Osteoblast (primary cell): ENCODE measurements at places on chromosomes 12 and 14. TPM values are rescaled to one million over a fixed set of nuclear protein-coding genes. Genes with fewer than 3 reads are reported as not detected.
A peak's percentile ranks its signal among the peaks of the same experiment; 100 is the strongest.

- peaks cover 10% of the 10 kb centered on the region for H3K4me1 ChIP-seq
- H3K36me3 ChIP-seq = no peaks in the 10 kb centered on the region
- H3K4me3 ChIP-seq = no peak overlapping the region
- H3K27me3 ChIP-seq = no peaks in the 10 kb centered on the region
- DNase-seq = no peak
These were observed 198.2 kb downstream of the CHST11 start for GRCh38 chr12:104654665-104655609.

DNA sequence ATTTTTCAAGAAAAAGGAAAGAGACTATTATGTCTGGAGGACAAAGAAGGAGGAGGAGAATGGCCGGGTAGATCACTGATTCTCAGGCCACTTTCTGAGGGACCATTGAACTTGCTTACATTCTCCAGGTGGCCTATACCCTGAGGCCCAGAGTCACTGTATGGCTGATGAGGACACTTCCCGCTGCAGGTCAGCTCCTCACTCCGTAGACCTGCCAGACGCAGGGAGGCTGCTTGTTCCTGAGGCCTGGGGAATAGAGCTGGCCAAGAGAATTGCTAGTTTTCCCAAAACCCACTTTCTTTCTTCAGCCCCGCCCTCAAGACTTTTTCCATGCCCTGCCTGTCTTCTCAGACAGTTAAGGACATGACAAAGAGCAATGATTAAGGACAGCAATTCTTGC, 510.5 kb upstream of the TBX3 start:
- no peak overlapping the region for H3K27ac ChIP-seq
- H3K36me3 ChIP-seq = no peaks in the 10 kb centered on the region
- H3K4me3 ChIP-seq = no peak overlapping the region

DNA sequence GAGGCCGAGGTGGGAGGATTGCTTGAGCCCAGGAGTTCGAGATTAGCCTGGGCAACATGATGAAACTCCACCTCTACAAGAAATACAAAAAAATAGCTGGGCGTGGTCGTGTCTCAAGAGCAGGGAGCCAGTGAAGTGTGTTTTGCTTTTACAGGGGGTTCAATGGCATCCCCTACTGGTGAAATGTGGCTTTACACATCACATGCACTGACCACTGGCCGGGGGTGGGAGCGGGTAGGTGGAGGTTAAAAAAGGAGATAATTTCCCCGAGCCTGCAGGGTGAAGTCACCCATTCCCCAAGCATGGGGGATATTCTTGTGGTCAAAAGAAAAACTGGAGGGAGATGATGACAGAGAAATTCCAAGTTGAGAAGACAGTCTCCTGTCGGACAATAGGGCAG, 63.6 kb upstream of the PWP1 start:
- DNase-seq = no peak
- no peaks in the 10 kb centered on the region for H3K27me3 ChIP-seq
- H3K4me1 ChIP-seq = no peaks in the 10 kb centered on the region
- no peaks in the 10 kb centered on the region for H3K36me3 ChIP-seq
- H3K4me3 ChIP-seq = no peak overlapping the region

GRCh38 chr12:104555648-104556047, 98.9 kb downstream of the CHST11 start:
- H3K27me3 ChIP-seq = no peaks in the 10 kb centered on the region
- no peaks in the 10 kb centered on the region for H3K4me1 ChIP-seq
- H3K4me3 ChIP-seq = no peak overlapping the region
- no peak for DNase-seq

DNA sequence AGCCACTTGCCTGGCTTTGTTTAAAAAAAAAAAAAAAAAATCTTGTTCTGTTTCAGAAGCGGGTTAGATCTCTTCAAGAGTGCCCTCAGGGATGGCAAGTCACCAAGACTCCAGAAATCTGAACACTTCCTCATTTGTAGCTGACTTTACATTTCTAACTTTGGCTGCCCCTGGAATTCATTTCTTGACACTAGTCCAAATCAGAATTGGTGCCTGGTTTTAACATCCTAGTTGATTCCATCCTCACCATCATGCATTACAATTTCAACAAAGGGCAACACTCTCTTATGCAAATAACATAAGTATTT, 295.5 kb downstream of the RMST start:
- no peak for DNase-seq
- H3K27me3 ChIP-seq = no peaks in the 10 kb centered on the region
- no peaks in the 10 kb centered on the region for H3K36me3 ChIP-seq
- H3K4me3 ChIP-seq = no peak overlapping the region

- no peak overlapping the region for H3K27ac ChIP-seq
- no peaks in the 10 kb centered on the region for H3K4me1 ChIP-seq
- no peaks in the 10 kb centered on the region for H3K27me3 ChIP-seq
- no peak overlapping the region for H3K4me3 ChIP-seq
- H3K36me3 ChIP-seq = no peaks in the 10 kb centered on the region
These were observed 508.5 kb downstream of the ETNK1 start for GRCh38 chr12:23133471-23133870.

- no peak overlapping the region for H3K4me3 ChIP-seq
- no peaks in the 10 kb centered on the region for H3K4me1 ChIP-seq
- no peak overlapping the region for H3K27ac ChIP-seq
These were observed 23.1 kb upstream of the NKX2-8 start for GRCh38 chr14:36605506-36605857.

- peak overlapping the region; percentile 73 for H3K27ac ChIP-seq
- peaks cover 27% of the 10 kb centered on the region for H3K4me1 ChIP-seq
- no peak overlapping the region for H3K4me3 ChIP-seq
- no peak for DNase-seq
- H3K36me3 ChIP-seq = peaks cover 30% of the 10 kb centered on the region
These were observed 285.7 kb upstream of the RGS6 start for GRCh38 chr14:71646518-71646917.

GRCh38 chr14:50770586-50770985, 60.4 kb downstream of the NIN start:
- no peak for DNase-seq
- peaks cover 66% of the 10 kb centered on the region for H3K4me1 ChIP-seq
- peak overlapping the region; percentile 72 for H3K27ac ChIP-seq
- no peak overlapping the region for H3K4me3 ChIP-seq

- H3K27ac ChIP-seq = peak overlapping the region; percentile 69
- no peak for DNase-seq
- no peaks in the 10 kb centered on the region for H3K27me3 ChIP-seq
- peaks cover 30% of the 10 kb centered on the region for H3K36me3 ChIP-seq
- peak overlapping the region; percentile 73 for H3K4me3 ChIP-seq
These were observed 2.1 kb downstream of the LUM start for GRCh38 chr12:91109148-91109564.

- no peak overlapping the region for H3K4me3 ChIP-seq
- H3K4me1 ChIP-seq = peaks cover 18% of the 10 kb centered on the region
- peaks cover 17% of the 10 kb centered on the region for H3K36me3 ChIP-seq
- no peak overlapping the region for H3K27ac ChIP-seq
- peak; percentile 59 for DNase-seq
- H3K27me3 ChIP-seq = no peaks in the 10 kb centered on the region
These were observed 37.7 kb downstream of the SLC8B1 start for GRCh38 chr12:113297214-113297587.

DNA sequence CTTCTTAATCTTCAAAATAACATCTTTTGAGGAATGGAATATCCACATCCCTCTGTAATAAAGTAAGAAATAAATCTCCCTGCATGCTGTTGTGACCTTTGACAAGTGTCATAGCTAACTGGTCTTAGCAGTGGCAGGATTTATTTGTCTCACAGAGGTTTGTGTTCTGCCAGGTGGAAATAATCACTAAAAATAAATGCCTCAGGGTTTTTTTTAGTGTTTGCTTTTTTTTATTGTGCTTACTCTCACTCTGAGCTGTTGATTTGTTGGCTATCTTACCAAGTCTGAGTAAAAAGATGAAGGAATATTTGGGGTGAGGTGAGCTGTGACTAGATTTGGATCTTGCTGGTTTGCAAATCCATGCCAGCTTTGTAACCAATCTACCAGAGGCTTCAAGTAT, 285.4 kb downstream of the ALG10B start:
- no peaks in the 10 kb centered on the region for H3K36me3 ChIP-seq
- no peak for DNase-seq
- H3K4me3 ChIP-seq = no peak overlapping the region
- no peak overlapping the region for H3K27ac ChIP-seq

DNA sequence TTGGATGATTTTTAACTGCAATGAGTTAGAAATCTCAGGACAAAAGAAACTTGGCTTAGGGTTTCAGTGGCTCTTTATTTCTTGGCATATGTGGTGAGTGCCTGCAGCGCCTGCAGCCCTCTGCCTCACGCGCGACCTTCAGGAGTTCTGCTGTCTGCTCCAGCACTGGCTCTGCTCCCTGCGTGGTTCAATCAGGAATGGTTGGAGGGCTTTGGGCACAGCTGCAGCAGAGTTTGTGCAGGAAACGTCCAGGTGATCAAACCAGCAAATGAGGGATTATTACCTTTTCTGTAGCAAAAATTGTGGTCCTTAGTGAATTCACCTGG, 19.8 kb downstream of the PPM1H start:
- H3K27ac ChIP-seq = no peak overlapping the region
- no peak for DNase-seq
- no peaks in the 10 kb centered on the region for H3K27me3 ChIP-seq
- peaks cover 9% of the 10 kb centered on the region for H3K4me1 ChIP-seq
- no peak overlapping the region for H3K4me3 ChIP-seq

GRCh38 chr12:107325075-107325608, 231.8 kb upstream of the CRY1 start:
- H3K27ac ChIP-seq = no peak overlapping the region
- peak; percentile 58 for DNase-seq
- peaks cover 8% of the 10 kb centered on the region for H3K4me1 ChIP-seq
- H3K36me3 ChIP-seq = no peaks in the 10 kb centered on the region
- H3K27me3 ChIP-seq = peaks cover 44% of the 10 kb centered on the region

- DNase-seq = no peak
- no peaks in the 10 kb centered on the region for H3K27me3 ChIP-seq
- peaks cover 58% of the 10 kb centered on the region for H3K4me1 ChIP-seq
- H3K36me3 ChIP-seq = peaks cover 47% of the 10 kb centered on the region
- H3K27ac ChIP-seq = peak overlapping the region; percentile 96
These were observed 1.8 kb downstream of the CD63 start for GRCh38 chr12:55726971-55727370.

The SRRM4 gene
- not detected in 2 replicates for total RNA-seq

The ERBB3 gene
- 1.1 and 2.4 TPM in 2 replicates for total RNA-seq
